ENCODE measurements at places on chromosomes 4 and X. TPM values are rescaled to one million over a fixed set of nuclear protein-coding genes. Genes with fewer than 3 reads are reported as not detected.

GPRASP1 gene
- 1.9 TPM for total RNA-seq

GRCh38 chr4:139144161-139144859, 32.7 kb downstream of the ELF2 start:
- peak; percentile 82 for DNase-seq
- no peaks in the 10 kb centered on the region for H3K27me3 ChIP-seq
- H3K36me3 ChIP-seq = no peaks in the 10 kb centered on the region

- H3K36me3 ChIP-seq = no peaks in the 10 kb centered on the region
- no peak for DNase-seq
- no peak overlapping the region for H3K4me3 ChIP-seq
Measured at GRCh38 chr4:83022724-83023450, 12.1 kb upstream of the COPS4 start.

GRCh38 chr4:149999485-150000074, 78.7 kb upstream of the DCLK2 start:
- H3K36me3 ChIP-seq = no peaks in the 10 kb centered on the region
- peak; percentile 54 for DNase-seq
- peaks cover 6% of the 10 kb centered on the region for H3K4me1 ChIP-seq
- no peak overlapping the region for H3K4me3 ChIP-seq

- H3K4me3 ChIP-seq = no peak overlapping the region
- no peaks in the 10 kb centered on the region for H3K36me3 ChIP-seq
- H3K4me1 ChIP-seq = no peaks in the 10 kb centered on the region
- H3K27ac ChIP-seq = no peak overlapping the region
- no peak for DNase-seq
- no peaks in the 10 kb centered on the region for H3K27me3 ChIP-seq
Measured at GRCh38 chrX:67346225-67346624, 197.6 kb upstream of the AR start.

GRCh38 chr4:151792530-151792929, 31.7 kb upstream of the GATB start:
- no peak overlapping the region for H3K27ac ChIP-seq
- no peak for DNase-seq
- H3K27me3 ChIP-seq = peaks cover 10% of the 10 kb centered on the region
- H3K36me3 ChIP-seq = no peaks in the 10 kb centered on the region

GRCh38 chr4:185837415-185838103, 25.6 kb upstream of the SORBS2 start:
- peak; percentile 51 for DNase-seq
- H3K4me1 ChIP-seq = peaks cover 36% of the 10 kb centered on the region
- H3K27me3 ChIP-seq = no peaks in the 10 kb centered on the region

DNA sequence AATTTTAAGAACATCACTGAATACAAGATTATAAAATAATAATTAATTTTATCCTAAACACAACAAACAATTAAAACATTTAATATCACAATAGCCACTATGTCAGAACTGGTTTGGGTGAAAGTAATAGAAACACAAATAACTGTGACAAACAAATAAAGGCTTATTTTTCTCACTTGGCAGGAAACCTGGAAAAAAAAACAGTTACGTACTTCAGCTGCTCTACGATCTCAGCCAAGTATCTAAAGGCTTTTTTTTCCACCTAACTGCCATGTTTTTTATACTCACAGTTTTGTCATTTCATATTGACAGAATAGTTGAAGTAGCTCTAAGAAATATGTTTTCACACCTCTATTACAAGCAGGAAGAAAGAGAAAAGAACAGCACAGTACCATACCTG, 284.8 kb upstream of the INTU start:
- H3K27ac ChIP-seq = no peak overlapping the region
- no peaks in the 10 kb centered on the region for H3K27me3 ChIP-seq
- no peaks in the 10 kb centered on the region for H3K4me1 ChIP-seq
- H3K4me3 ChIP-seq = no peak overlapping the region

DNA sequence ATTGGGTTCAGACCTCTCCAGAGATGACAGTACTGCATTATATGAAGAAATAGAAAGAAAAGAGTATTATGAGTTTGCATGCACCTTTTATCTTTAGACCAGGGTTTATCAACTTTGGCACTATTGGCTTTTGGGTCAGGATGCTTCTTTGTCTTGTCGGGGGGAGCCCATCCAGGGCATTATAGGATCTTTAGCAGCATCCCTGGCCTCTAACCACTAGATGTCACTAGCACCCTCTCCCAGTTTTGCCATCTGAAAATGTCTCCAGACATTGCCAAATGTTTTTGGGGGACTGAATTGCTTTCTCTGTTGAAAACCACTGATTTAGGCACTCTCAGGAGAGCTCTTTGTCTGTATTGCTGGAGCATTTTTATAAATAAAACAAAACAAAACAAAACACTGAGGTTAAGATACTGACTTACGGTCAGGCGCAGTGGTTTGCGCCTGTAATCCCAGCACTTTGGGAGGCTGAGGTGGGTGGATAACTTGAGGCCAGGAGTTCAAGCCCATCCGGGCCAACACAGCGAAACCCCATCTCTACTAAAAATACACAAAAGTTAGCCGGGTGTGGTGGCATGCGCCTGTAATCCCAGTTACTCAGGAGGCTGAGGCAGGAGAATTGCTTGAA, 23.6 kb downstream of the CA5B start:
- H3K4me1 ChIP-seq = no peaks in the 10 kb centered on the region
- no peak overlapping the region for H3K27ac ChIP-seq
- H3K4me3 ChIP-seq = no peak overlapping the region
- no peaks in the 10 kb centered on the region for H3K36me3 ChIP-seq
- no peaks in the 10 kb centered on the region for H3K27me3 ChIP-seq

- no peaks in the 10 kb centered on the region for H3K36me3 ChIP-seq
- no peak overlapping the region for H3K4me3 ChIP-seq
- H3K27me3 ChIP-seq = no peaks in the 10 kb centered on the region
- H3K27ac ChIP-seq = no peak overlapping the region
Measured at GRCh38 chrX:44157858-44158257, 184.7 kb upstream of the NDP start.

GRCh38 chr4:101762025-101762424, 28.5 kb upstream of the BANK1 start:
- H3K4me1 ChIP-seq = no peaks in the 10 kb centered on the region
- no peak for DNase-seq
- H3K27ac ChIP-seq = no peak overlapping the region
- no peaks in the 10 kb centered on the region for H3K27me3 ChIP-seq

DNA sequence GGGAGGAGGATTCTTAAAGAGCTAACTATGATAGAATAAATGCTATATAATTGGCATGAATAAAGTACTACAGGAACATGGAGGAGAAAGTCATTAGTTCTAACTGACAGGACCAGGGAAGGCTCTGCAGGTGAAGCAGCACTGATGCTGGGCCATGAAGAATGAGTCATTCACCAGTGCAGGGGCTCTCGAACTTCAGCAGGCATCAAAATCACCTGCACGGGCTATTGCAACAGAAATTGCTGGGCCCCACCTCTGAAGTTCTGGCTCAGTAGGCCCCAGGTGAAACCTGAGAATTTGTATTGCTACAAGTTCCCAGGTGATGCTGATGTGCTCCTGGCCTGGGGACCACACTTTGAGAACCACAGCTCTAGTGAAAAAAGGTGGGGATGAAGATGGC, 33.7 kb downstream of the TMEM150C start:
- no peak overlapping the region for H3K4me3 ChIP-seq
- H3K36me3 ChIP-seq = no peaks in the 10 kb centered on the region
- H3K4me1 ChIP-seq = peaks cover 27% of the 10 kb centered on the region
- no peaks in the 10 kb centered on the region for H3K27me3 ChIP-seq
- no peak overlapping the region for H3K27ac ChIP-seq
- DNase-seq = no peak

- peak; percentile 94 for DNase-seq
- H3K27ac ChIP-seq = peak overlapping the region; percentile 40
- no peaks in the 10 kb centered on the region for H3K27me3 ChIP-seq
- peaks cover 3% of the 10 kb centered on the region for H3K4me1 ChIP-seq
- H3K36me3 ChIP-seq = no peaks in the 10 kb centered on the region
Measured at GRCh38 chr4:169311643-169312365, 41.0 kb upstream of the SH3RF1 start.

DNA sequence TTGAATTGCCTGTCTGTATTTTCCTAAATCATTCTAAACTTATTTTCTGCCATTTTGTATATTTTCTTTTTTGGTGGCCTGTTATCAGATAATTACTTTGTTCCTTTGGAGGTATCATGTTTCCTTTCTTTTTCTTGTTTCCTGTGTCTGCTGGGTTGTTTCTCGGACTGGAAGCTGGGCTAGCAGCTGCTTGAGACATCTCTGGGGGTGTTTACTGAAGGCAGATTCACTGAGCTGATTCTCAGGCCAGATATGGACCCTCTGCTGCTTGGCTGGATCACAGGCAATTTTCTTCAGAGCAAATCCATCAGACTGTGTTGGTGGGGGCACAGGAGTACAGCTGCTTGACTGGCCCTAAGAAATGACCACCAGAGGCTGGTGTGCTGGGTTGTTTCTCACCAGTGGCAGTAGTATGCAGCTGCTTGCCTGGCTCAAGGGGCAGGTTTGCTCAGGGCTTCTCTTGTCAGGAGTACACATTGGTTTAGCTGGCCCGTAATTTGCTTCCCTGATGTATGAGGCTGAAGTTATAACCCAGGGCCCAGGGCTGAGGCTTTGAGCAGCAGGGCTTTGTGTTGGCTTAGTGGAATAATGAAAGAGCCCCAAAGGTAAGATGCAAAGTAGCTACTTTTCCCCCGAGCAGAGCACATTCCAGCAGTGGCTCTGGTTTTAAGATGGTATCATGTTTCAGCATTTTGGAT, 680.6 kb downstream of the TECRL start:
- peak overlapping the region; percentile 8 for H3K27ac ChIP-seq
- H3K4me1 ChIP-seq = peaks cover 13% of the 10 kb centered on the region
- H3K4me3 ChIP-seq = no peak overlapping the region
- no peaks in the 10 kb centered on the region for H3K36me3 ChIP-seq

DNA sequence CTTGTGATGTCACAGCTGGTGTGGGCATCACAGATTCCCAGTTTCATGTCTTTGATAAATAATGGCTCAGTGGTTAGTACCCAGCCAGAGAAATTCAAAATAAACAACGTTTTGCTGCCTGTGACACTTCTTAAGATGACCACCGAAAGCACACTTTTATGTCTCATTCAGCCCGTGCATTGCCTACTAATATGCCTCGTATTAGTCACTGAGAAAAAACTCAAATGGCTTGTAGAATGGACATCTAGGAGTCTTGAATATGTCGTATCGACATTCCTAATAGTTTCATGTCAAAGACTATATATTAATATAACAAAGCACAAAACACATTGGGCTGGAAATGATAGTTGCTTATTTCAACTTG, 103.9 kb upstream of the FAT1 start:
- no peak overlapping the region for H3K27ac ChIP-seq
- H3K27me3 ChIP-seq = no peaks in the 10 kb centered on the region
- no peak overlapping the region for H3K4me3 ChIP-seq
- no peaks in the 10 kb centered on the region for H3K4me1 ChIP-seq

- H3K27me3 ChIP-seq = no peaks in the 10 kb centered on the region
- H3K4me3 ChIP-seq = no peak overlapping the region
- DNase-seq = no peak
- H3K4me1 ChIP-seq = no peaks in the 10 kb centered on the region
- H3K36me3 ChIP-seq = no peaks in the 10 kb centered on the region
- H3K27ac ChIP-seq = no peak overlapping the region
Measured at GRCh38 chr4:56307423-56307822, 79.9 kb downstream of the AASDH start.

DNA sequence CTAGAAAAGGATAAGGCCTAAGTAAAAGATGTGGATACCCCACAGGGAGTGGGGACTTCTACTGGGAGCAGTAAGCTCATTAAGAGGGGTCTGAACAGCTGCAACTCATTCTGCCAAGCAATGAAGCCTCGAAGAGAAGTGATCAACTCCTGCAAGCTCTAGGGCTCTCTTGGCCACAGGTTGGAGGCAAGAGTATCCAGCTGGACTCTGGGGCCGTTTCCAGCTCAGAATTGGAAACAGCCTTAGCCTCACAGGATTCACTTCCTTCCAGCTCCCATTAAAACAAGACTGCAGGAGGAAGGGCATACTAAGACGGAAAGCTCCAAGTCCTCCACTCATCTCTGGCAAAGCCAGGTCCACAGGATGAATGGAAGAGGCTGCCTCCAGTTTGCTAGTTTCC, 126.3 kb downstream of the ATG4A start:
- H3K36me3 ChIP-seq = no peaks in the 10 kb centered on the region
- no peaks in the 10 kb centered on the region for H3K4me1 ChIP-seq
- no peaks in the 10 kb centered on the region for H3K27me3 ChIP-seq
- H3K4me3 ChIP-seq = no peak overlapping the region
- no peak for DNase-seq
- no peak overlapping the region for H3K27ac ChIP-seq

DNA sequence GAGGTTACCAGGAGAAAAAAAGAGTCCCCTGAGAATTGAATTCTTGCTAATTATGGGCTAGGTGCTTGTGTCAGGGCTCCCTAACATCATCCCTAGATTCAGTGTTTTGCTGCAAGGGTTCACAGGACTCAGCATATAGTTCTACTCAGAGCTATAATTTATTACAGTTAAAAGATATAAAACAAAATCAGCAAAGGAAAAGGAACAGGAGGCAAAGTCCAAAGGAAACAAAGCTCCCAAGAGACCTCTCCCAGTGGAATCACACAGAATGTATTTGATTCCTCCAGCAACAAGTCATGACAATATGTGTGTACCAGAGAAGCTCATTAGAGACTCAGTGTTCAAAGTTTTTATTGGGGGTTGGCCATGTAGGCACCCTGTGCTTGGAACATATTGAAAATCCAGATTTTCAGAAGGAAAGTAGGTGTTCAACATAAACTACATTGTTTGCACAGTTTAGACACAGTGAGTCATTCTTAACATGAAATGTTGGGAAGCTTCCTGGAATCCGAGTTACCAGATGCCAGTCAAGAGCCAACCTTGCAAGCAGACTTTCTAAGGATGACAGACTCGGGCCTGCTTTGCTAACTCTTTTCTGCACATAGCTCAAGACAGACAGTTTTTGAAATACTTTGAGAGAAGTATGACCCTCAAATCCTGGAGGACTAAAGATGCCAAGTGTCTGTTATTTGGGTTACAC, 311.3 kb upstream of the EMCN start:
- no peak overlapping the region for H3K27ac ChIP-seq
- no peak overlapping the region for H3K4me3 ChIP-seq
- no peaks in the 10 kb centered on the region for H3K27me3 ChIP-seq

- no peak overlapping the region for H3K27ac ChIP-seq
- no peaks in the 10 kb centered on the region for H3K4me1 ChIP-seq
- no peak for DNase-seq
- peaks cover 22% of the 10 kb centered on the region for H3K27me3 ChIP-seq
Measured at GRCh38 chr4:54213761-54214160, 15.3 kb upstream of the PDGFRA start.

GRCh38 chr4:173333658-173334084, 487 bp downstream of the HMGB2 start:
- peaks cover 32% of the 10 kb centered on the region for H3K36me3 ChIP-seq
- H3K4me1 ChIP-seq = peaks cover 11% of the 10 kb centered on the region
- peaks cover 11% of the 10 kb centered on the region for H3K27me3 ChIP-seq
- peak overlapping the region; percentile 100 for H3K27ac ChIP-seq
- DNase-seq = peak; percentile 58
- H3K4me3 ChIP-seq = peak overlapping the region; percentile 84

DNA sequence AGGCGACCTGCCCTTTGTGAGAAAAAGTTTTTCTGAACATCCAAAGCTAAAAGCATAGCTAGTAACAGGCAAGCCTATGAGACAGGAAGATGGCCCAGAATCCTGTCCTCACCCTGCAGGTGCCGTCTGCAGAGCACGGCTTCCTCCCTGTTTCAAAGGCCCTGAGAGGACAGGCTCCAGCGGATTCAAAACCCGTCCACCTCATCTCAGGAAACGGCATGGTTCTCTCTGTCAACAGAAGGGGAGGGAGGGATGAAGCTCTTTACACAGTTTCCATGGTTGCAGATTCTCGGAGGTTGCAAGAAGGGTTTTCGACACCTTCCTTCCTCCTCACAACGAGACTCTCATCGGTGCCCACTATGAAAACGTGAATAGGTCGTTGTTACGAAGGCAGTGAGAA, 8.3 kb downstream of the PPP2R3B start:
- H3K27me3 ChIP-seq = peaks cover 10% of the 10 kb centered on the region
- no peaks in the 10 kb centered on the region for H3K36me3 ChIP-seq
- H3K4me1 ChIP-seq = peaks cover 10% of the 10 kb centered on the region
- DNase-seq = no peak
